Activated gamma-delta T cell treated with Interleukin-2 at 50 U/mL for 16 hours (primary cell): ENCODE measurements at places on chromosomes 2 and 18.

DNA sequence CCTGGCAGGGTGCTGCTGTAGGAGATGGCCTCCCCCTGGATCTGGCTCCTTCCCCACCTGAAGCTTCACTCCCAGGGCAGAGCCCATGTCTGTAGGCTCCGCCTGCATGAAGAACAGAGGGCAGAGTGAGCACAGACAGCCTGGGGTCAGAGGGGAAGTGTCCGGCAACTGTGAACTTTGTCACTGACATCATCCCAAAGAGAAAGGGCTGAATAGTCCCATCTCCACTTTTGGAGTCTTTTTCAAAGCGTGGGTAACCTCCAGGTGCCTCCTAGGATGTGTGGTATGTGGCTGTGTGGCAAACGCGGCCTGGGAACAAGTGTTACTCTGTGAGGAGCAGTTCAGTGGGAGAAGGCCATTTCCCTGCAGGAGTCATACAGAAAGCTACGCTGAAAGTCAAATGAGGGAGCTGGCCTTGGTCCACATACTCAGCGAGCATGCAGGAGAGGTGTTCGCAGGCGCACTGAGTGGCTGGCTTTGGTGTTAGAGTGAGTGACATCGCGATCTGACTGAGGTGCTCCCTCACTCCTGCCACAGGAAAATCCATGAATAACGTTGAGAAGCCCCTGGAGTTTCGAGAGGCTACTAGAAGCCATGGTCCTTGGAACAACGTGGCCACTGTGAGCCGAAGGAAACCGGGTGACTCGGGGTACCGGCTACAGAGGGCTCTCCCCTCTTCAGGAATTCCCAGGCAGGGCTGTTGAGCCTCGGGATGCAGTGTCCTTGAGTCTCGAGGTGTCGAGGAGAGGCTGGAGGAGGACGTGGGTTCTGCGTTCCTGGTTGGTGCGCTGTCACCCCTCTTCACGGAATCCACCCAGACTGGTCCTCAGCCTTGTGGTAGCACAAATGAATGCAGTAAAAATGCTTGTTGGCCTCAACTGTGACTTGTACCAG lies 54.7 kb downstream of the CABLES1 start:
- no peak for DNase-seq

- DNase-seq, result no peak
These were observed 81.1 kb downstream of the PAX3 start for GRCh38 chr2:222217712-222218111.

GRCh38 chr2:167506395-167506794 lies 618.1 kb downstream of the XIRP2 start:
- no peak for DNase-seq

GRCh38 chr2:191636235-191636543 lies 41.7 kb upstream of the NABP1 start:
- DNase-seq, result no peak

GRCh38 chr2:11899264-11899818 lies 152.9 kb downstream of the LPIN1 start:
- no peak for DNase-seq

DNA sequence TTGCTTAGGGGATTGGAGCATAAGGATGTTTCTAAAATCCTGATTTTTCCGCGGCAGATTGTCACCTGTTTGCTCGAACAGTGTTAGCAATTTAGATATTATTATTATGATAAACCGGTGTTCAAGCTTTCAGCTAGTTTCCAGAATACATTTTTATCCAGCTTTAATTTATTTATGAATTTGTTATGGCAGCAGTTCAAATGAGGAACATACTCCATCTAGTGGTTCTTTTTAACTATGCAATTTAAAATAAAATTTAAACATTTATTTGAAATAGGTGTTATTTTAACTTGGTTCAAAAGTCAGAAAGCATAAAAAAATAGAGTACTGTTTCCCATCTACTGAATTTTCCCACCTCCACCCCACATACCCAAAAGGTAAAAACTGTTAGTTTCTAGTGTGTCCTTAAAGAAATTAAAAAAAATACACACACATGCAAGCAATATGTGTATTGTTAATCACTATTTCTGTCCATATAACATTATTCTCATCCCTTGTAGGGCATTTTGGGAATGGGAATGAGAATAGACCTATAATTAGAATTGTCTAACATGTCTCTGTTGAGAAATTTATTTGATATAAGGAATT lies 23.2 kb downstream of the ACOXL start:
- no peak for DNase-seq

- DNase-seq, result no peak
These were observed 948.7 kb downstream of the TSN start for GRCh38 chr2:122704109-122704563.

DNA sequence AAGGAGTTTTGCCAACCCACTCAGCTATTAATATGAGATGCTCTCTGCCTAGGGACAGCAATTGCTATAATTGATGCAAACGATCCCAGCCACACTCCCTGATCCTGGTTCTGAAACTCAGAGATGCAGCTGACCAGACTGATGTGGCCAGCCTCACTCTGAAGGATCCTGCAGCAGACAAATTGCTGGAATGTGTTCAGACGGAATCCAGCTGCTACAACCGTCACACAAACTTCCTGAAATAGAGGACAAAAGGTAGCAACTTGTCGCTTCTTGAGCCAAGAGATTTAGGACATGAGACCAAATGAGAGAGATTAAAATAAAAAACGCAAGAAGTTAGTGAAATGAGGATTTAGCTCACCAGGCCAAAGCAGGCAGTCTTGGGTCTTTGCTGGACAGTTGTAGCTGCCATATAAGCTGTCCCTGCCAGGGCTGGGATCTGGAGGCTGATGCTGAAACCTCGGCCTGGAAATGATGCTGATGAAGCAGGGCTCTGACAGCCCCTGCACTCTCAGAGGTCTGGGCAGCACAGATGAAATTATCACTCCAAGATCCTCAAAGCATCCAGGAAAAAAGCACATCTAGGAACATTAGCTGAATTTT lies 8.3 kb upstream of the YWHAQ start:
- no peak for DNase-seq

DNA sequence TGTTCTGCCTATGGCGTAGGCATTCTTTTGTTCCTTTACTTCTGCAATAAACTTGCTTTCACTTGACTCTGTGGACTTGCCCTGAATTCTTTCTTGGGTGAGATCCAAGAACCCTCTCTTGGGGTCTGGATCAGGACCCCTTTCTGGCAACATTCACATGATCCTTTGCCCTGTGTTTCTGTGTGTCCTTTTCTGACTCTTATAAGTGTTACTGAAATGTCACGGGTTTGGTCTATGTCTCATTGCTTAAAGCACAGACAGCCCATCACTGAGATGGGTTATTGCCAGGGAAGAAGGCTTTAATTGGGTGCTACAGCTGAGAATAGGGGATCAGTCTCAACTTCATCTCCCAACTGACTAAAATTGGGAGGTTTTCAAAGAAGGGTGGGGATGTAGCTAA lies 110.9 kb upstream of the XPO1 start:
- DNase-seq, result no peak

GRCh38 chr2:222241128-222241870 lies 57.5 kb downstream of the PAX3 start:
- no peak for DNase-seq

DNA sequence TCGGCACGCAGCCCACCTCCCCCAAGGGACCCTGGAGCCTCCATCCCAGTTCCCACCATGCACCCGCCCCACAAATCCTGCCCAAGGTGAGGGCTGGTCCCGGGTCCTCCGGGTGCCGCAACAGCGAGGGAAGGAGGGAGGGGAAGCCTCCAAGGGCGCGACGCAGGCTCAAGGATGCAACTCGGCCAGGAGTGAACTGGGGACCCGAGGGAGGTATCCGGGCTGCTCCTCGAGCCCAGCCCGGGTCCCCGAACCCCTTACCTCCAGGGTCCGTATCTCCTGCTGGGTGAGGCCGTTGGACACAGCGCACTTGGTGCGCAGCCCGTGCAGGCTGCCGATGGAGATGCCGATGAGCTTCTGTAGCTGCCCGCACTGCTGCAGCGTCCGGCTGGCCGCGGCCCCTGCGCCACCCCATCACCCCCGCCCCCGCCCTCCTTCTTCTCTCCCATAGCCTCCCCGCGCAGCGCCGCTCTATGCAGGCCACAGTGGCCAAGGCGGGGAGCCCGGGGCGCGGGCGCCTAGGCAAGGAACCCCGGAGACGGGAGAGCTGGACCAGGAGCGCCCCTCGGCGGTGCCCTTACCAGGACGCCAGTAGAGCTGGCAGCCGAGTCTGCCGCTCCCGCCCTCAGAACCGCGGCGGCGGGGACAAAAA lies 124.1 kb downstream of the ANKRD30BL start:
- DNase-seq, result no peak

DNA sequence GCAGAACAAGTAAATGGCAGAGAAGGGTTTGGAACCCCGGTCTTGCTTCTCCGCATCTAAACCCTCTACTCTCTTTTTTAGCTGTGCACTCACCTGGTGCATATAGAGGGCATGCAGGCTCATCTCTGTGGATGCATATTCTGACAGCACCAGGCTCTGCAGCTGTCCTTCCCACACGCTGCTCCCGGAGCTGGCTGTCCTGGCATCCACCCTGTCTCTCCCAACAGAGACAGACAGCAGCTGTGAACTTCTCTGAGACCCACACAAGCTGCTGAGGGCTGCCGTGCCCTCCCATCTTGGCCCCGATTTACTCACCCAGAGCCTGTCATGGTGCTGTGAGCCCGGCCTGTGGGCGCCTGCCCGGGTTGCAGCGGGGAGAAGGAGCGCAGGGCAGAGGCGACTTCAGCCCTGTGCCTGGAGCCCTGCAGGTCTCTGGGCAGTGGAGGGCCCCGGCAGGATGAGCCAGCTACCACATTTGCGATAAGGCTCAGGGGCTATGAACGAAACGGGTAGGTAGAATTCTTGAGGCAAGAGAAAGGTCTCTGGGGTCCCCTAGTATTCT lies 3.3 kb upstream of the ABCB6 start:
- no peak for DNase-seq

GRCh38 chr2:60558536-60558935 lies 5.1 kb upstream of the BCL11A start:
- no peak for DNase-seq

GRCh38 chr2:28364610-28365009 lies 28.0 kb upstream of the FOSL2 start:
- no peak for DNase-seq

GRCh38 chr18:8468191-8468590 lies 141.0 kb upstream of the RAB12 start:
- DNase-seq, result no peak

DNA sequence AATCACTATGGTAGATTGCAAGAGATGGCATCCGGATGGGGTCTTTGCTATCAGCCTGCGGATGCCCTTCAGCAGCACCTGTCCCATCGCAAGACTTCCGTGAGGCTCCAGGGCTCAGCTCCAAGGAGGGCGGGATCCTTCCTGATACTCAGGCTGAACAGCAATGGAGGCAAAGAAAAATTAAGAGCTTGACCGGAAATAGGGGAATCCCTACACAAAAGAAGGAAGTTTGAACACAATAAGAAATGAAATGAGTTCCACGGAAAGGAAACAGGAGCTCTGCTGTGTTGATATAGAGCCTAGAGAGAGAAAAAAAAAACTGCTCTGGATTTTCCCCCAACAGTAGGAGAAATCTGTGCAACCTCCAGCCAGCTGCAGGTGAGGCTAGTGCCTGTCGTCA lies 91.9 kb downstream of the ARL4C start:
- DNase-seq, result no peak

- no peak for DNase-seq
These were observed 9.4 kb downstream of the ZNF24 start for GRCh38 chr18:35334821-35335220.

DNA sequence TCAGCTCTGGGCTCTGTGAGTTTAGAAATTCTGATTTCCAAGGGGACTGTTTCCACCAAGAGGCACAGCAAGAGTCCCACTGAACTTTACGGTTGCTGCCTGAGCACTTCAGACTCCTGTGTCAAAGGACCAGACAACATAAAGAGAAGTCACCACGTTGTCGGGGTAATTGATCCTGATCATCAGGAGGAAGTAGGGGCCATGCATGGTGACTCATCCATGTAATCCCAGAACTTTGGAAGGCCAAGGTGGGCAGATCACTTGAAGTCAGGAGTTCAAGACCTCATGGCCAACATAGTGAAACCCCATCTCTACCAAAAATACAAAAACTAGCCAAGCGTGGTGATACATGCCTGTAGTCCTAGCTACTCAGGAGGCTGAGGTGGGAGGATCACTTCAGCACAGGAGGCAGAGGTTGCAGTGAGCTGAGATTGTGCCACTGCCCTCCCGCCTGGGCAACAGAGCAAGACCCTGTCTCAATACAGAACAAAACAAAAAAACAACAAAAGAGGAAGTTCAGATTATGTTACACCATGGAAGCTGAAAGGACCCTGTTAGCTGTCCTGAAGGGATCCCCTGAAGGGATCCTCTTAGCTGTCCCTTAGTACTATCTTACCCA lies 9.4 kb upstream of the ASXL2 start:
- DNase-seq, result no peak

DNA sequence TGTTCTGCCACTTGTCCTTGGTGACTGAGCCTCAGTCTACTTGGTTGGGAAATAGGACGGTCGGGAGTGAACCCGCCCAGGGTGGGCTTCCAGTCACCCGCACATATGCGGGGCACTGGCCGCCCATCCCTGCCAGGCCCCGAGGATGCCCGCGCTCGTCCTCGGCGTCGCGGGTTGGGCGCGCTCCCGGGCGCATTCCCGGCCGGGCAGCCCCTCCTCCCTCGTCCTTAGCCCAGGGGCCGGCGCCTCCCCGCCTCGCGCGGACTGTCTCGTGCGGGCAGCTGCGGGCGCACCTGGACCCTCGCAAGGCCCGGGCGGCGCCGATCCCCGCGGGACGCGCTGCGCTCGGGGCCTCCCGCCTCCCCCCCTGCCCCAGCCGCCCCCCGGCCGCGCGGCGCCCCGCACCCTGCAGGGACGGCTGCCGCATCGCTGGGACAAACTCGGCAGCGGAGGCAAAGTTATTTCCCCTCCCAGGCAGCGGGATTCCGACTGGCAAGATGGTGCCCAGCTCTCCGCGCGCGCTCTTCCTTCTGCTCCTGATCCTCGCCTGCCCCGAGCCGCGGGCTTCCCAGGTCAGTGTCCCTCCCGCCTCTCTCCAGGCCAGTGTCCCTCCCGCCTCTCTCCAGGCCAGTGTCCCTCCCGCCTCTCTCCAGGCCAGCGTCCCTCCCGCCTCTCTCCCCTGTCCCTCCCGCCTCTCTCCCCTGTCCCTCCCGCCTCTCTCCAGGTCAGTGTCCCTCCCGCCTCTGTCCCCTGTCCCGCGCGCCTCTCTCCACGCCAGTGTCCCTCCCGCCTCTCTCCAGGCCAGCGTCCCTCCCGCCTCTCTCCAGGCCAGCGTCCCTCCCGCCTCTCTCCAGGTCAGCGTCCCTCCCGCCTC lies at the start of gene FBLN7:
Gene FBLN7 (plus strand): TSS at position 227 of the 874 bp plus-strand sequence. CDS start 271 bp downstream, at position 498.
- DNase-seq, result no peak

- DNase-seq, result peak; percentile 64
These were observed 158.6 kb upstream of the RBMS1 start for GRCh38 chr2:160652236-160652635.

GRCh38 chr2:17753803-17754663 lies at the start of the genes GEN1 and SMC6:
Gene GEN1, plus strand, starts transcription at chr2:17754138. Its CDS starts 5,806 bp downstream, at chr2:17759944.
Gene SMC6, minus strand, starts transcription at chr2:17753810. Its CDS starts 7,864 bp downstream, at chr2:17745946.
- peak; percentile 88 for DNase-seq
